ENCODE measurements at places on chromosomes 2 and 18.

DNA sequence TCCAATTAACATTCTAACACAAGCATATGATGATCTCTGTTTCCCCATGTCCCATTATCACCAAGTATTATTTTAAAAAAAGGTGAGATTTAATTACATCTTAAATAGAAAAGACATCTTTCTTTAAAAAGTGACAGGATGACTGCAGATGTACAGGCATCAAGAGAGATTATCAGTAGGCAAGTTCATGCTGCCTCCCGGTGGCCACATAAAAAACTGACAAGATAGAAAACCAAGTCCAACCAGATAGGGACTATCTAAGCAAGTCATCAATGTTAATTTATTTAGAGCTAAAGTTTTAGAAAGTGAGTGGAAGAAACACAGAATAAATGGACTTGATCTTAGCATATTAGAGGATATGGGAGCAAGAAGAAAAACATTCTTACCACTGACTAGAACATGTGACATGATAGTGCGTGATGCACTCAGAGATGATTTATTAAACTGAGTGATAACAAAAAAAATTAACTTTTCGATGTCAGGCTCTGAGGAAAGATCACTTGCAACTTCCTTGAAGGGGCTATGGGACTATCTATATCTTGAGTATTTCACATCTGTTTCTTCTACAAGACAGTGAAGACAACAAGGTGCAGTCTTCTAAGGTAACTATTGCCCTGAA lies 5.4 kb upstream of the TDRD15 start:
- DNase-seq: peak; percentile 36

DNA sequence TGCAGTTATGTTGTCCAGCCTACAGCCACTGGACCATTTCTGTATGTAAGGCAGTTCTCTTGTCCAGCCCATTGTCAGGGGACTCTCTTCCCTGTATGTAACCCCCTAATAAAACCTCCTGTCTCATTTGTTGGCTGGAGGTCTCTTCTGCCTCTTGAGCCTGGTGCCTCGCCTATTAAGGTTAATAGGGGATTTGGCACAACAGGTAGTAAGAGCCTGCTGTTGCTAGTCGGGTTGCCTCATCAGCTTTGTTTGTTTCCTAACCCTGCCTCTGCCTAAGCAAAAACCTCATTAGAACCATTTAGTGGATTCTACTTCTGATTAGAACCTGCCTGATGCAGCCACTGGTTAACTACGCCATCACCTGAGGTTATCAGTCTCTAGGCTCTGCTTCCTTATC lies 62.2 kb upstream of the STPG4 start:
- no peak for DNase-seq

- no peak for DNase-seq
These were observed 124.4 kb downstream of the GRB14 start for GRCh38 chr2:164496881-164497280.

GRCh38 chr2:167602122-167602521 lies 645.3 kb downstream of the STK39 start:
- DNase-seq: no peak

DNA sequence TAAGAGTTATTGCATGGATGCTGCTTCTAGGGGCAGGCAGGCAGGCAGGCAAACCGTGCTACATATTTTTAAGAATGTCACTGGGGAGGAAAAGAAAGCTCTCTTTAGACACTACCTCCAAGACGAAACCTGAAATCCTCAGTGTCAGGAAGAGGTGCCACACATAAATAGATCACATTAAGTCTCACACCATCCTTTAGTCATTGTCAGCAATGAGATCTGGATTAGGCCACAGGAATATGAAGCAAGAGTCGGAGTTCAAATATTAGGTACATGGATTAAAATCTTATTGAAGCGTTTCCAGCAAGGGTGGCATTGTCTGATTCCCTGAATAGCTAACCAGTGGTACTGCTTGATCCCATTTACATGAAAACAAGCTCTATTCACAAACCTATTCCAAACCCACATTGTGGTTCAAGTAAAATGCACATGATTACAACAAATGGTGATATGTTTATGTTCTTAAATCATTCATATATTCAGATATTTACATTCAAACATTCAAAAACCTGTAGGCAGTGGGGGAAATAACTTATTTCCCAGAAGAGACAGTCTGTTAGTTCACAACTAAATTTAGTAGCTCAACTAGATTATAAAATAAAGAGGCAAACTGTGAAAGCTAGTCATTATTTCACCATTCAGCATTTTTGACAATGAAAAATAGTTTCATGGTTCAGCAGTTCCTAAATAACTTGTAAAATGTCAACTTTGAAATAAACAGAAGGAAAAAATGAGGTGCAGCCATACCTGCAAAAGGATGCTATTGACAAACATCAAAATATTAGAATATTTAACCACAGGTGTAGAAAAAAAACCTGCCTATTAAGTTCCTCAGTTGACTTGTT lies 195.4 kb upstream of the SIX3 start:
- peak; percentile 88 for DNase-seq

GRCh38 chr2:230893338-230893737 lies 28.6 kb downstream of the ITM2C start:
- DNase-seq: no peak

- no peak for DNase-seq
These were observed 508.3 kb downstream of the TSN start for GRCh38 chr2:122263746-122264145.

DNA sequence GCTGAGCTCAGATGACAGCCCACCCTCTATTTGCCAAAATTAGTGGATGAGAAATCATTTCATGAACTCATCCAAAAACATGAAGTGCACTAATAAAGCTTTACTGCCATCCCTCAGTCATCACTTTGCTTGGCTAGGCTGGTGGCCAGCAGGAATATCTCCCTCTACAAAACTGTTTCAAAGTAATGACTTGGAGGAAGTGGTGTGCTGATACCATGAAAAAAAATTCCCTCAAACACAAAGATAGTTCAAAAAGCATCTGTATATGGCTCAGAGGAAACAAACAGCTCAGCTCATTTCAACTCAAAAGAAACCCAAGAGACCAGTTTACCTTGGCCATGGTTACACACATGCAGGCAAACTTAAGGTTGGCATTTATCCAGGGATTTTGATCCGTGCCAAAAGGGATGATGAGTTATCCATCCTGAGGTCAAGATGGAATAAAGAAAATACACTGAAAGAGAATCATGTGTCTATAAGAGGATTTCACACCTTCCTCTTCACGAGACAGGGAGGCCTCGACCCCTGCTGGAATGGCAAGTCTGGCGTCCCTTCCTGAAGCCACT lies 18.4 kb upstream of the WIPF1 start:
- DNase-seq: no peak

GRCh38 chr2:216878072-216878471 lies 18.2 kb upstream of the TNP1 start:
- no peak for DNase-seq

- no peak for DNase-seq
These were observed 125.1 kb downstream of the AQP4 start for GRCh38 chr18:26740396-26740795.

- no peak for DNase-seq
These were observed 255.1 kb downstream of the MYT1L start for GRCh38 chr2:2075875-2076529.

DNA sequence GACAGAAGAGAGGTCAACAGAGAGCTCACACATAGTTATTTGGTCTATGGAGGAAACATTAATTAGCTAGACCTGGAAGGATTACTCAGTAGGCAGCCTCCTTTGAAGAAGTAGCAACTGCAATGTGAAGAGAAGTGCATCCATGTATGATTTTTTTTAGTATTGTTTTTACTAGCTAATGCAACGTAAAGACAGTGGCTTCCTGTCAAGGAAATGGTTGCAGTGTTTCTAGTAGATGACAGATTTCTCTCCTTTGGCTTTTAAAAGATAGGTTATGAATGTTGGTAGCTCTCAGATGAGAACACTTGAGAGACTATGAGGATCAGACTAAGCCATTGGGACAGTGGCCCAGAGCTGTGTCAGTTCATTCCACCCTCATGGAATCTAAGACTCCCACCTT lies 175.8 kb downstream of the AGPS start:
- no peak for DNase-seq

GRCh38 chr2:163729636-163730273 lies 6.1 kb downstream of the FIGN start:
- no peak for DNase-seq

GRCh38 chr2:201006704-201007103 lies 43.2 kb upstream of the ORC2 start:
- DNase-seq: no peak

GRCh38 chr2:241720099-241720498 lies 14.3 kb upstream of the D2HGDH start:
- no peak for DNase-seq

GRCh38 chr2:121999264-121999663 lies 243.8 kb downstream of the TSN start:
- DNase-seq: peak; percentile 33

DNA sequence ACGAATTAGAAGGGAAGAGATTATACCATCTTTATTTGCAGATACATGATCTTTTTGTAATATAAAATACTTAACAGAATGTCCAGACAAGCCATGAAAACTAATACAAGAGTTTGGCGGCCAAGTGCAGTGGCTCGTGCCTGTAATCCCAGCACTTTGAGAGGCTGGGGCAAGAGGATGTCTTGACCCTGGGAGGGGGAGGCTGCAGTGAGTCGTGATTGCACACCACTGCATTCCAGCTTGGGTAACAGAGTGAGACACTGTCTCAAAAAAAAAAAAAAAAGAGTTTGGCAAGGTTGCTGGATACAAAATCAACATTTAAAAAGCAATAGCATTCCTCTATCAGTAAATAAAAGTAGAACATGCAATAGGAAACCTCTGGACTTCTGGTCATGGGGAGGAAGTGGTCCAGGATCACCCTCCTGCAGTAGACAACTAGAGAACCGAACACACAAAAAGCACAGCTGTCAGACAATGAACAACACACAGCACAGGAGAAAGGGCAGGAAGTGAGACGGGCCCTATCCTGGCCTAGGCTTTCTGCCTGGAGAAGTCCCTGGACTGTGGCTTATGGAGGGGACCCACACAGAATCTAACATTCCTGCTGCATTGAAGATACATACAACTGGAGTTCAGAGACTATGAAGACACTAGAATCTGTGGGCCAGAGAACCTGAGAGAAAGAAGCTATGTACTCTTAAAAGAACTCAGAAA lies 118.9 kb upstream of the ARL4C start:
- DNase-seq: no peak

DNA sequence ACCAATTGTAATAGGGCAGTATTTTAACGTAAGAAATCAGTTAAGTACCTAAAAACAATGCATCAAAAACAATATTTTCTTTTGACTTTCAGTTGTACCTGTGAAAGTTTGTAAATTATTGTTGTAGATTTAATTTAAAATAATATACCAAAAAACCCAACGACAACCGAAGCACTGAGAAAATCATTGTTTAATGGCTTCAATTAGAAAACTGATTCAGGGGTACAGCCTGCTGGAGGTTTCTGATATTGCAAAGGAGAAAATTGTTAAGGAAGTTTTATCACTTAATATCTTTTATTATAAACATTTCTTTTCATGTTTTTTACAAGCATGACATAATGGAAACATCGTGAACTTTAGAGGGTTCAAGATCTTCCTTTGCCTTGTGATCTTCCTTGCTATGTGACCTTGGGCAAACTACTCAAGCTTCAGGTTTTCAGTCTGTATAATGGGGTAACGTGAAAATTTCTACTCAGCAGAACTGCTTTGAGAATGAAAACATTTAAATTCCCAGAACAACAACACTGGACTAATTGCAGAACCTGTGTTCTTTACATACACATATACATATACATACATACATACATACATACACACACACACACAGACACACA lies 76.3 kb upstream of the GLS start:
- no peak for DNase-seq

GRCh38 chr18:31596081-31596872 lies 4.6 kb downstream of the TTR start:
- no peak for DNase-seq

- no peak for DNase-seq
These were observed 147.5 kb upstream of the TTC39C start for GRCh38 chr18:23867006-23867405.

DNA sequence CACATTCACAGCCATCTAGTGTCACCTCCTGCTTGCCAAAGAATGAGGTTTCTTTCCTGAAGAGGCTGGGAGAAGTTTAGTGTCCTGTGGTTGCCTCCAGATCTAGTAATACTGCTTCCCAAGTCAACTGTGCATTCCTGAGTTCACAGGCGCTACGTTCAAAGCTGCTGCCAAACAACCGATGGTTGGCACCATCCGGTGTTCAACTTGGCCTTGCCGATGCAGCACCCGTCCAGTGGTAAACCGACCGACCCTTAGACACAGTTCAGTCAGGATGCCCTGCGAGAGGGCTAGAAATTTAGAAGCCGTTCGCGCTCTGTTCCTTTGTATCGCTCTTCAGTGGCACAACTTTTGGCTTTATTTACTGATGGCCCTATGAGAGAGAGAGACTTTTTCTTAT lies 28.6 kb downstream of the RMC1 start:
- DNase-seq: no peak

DNA sequence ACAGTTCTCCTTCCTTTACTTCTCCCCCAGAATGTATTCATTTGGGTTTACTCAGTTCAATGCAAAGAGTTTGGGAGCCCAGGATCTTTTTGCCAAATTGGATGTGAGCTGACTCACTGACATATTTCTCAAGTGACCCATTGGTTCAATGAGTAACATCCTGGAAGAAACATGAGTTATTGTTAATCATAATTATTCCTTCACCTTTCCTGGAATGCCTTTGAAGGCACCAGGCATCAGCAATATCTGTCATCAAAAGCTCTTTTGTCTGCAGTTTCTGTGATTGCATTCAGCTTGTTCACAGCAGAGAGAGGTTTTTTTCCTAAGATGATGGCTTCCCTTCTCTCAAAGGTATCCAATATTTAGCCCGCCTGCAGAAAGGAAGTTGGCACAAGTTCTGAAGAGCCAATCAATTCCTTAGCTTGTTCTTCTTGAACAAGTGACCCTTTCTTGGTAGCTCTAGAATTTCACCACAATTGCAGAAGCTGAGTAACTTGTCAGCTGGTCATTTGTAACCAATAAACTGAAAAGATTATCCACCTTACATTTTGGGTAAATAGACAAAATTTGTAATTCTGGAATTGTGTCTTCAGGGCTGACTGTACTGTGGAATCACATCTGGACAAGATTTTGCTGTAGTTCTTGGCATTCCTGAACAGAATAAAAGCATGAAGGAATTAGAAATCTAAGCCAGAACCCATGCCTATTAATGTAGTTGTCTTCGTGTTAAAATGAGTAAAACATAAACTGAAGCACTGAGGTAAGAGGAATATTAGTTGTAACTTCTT lies 72.2 kb upstream of the TMEM17 start:
- no peak for DNase-seq

DNA sequence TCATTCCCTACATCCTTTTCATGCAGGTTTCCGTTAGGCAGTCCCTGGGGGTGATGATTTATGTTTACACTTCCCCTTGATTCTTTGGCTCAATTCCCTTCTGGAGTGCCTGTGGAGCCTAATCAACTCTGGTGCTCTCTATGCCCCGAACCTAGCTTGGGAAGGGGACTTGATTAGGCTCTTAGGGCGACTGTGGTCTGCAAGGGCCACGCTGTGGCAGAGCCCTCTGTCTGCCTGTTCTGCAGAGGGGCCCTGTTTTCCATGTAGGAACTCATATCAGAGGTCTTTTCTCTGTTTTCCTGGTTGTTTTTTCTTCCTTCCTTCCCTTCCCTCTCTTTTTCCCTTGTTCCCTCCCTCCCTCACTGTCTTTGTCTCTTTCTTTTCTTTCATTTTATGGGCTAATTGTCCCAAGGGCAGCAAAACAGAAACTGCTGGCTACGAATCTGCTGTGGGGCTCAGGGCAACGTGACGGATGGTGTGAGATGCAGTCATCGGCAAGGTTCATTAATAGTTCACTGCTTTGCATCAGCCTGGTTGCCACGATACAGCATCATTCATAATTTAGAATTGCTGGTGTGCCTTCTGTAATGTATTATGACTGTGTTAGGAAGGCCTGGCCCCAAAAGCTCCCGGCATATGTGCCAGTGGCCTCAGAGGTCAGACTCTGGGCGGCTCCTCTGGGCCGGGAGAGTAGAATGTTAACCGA lies 134.5 kb downstream of the NAPG start:
- DNase-seq: no peak

Data from HAP-1 (cell line).